Hepatic stellate cell (primary cell): ENCODE measurements at places on chromosomes 6 and 20.
A peak's percentile ranks its signal among the peaks of the same experiment; 100 is the strongest.

DNA sequence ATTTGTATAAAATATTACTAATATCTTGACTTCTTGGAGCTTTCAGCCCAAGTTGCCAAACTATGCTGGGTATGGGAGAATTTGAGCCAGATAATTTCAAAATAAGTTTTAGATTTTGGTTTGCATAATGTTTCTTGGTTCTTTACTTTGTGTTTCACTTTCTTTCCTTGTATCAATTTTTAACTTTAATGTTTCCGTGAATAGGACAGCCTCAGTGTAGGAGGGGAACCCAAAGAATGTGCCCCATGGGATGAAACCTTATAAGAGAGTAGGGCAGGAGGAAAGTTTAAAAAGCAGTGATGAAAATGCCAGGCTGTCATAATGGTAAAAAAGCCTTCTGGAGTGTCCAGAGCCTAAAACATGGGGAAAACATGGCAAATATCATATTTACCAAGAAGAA is 252.4 kb upstream of the IRAK1BP1 start:
- DNase-seq, result no peak

- DNase-seq, result no peak
Measured at GRCh38 chr6:64476935-64477334, 841.3 kb downstream of the PHF3 start.

GRCh38 chr6:139650941-139651340 is 276.5 kb upstream of the CITED2 start:
- no peak for DNase-seq

DNA sequence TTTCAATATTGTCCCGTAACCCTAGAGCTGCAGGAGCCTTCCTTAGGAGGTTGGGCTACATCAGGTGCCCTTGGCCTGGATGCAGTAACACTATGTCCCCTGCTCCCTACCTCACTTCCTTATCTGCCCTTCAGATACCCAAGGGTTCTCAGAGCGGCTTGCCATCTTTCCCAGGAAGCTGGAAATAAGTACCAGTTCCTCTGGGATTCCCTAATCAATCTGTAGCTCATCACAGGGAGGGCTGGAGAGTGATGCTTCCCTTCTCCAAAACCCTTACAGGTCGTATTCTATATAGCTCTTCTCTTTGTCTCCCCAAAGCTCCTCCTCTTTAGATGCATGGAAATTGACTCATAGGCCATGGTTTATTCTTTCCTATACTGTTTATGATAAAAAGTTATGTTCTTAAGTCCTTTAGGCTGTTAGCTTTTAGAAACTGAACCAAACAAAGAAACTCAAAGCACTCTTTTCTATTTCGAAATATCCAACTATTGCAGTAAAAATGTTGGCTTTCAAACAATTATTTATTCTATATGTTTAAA is 4.2 kb downstream of the MYCT1 start:
- DNase-seq, result no peak

DNA sequence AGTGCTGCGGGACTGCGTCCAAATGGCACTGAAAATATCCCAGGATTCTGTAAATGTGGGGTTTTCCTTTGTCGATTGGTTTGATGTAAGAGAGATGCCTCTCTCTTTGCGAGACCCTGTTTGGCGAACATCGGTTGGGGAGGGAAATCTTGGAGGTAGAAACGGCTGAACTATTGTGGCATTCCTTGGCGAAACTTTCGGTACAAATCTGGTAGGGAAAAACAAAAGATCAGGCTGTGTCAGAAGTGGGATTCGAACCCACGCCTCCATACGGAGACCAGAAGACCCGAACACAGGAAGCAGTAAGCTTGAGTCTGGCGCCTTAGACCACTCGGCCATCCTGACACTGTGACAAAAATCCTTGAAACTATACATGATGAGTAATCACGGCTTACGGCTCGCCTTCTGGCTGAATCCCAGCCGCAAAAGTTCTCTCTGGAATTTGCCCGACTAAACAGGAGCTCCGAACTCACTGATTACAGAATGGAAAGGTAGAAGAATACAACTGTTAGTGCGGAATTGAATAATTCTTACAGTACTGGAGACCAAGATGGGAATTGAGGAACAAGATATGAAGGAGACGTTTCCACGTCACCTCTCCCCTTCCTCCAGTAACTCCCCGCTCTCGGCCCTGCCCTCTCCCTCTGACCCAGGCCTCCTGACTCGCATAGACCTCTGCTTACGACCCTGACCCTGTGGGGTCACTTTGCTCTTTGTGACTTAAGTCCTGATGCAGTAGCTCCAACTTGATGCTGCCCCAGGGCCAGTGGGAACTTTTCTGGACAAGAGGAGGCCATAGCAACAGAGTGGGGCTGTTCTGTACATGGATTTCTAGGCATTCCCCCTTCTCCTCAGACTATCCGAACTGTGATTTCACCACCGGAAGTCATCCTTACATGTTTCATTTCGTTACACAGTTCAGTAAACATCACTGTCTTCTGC is 132.8 kb upstream of the ZNF184 start:
- DNase-seq, result peak; percentile 28

- no peak for DNase-seq
Measured at GRCh38 chr20:4613718-4614620, 107.7 kb upstream of the PRND start.

- no peak for DNase-seq
Measured at GRCh38 chr6:139129284-139129683, 5.6 kb upstream of the HECA start.

GRCh38 chr6:159233365-159234101 is 64.3 kb downstream of the FNDC1 start:
- no peak for DNase-seq

- DNase-seq, result no peak
Measured at GRCh38 chr20:45037050-45037449, 63.9 kb downstream of the KCNS1 start.

DNA sequence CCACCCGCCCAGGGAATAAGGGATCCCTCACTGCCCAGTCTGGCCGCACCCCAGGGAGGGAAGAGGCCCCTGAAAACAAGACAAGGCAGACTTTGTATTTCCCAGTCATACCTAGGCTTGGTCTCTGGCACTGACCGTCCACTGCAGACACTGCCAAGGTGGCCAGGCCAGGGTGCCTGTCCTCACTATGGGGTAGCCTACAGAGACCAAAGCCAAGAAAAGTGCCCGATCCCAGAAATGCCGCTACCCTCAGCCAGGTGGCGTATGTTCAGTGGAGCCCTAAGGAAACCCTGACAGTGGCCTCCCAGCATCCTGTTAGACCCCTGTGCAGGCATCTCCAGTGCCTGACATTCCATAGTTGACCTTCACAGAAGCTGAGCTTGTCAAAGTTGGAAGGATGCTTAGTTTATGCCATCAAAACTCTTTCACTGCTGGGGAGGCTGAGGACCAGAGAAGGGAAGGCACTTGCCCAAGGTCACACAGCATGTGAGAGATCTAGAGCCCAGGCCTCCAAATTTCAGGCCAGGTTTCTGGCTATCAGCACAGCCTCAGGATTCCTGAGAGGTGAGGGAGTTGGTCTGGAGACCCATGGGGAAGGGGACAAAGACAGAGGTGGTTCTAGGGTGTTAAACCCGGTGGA is 2.5 kb downstream of the SCRT2 start:
- DNase-seq, result no peak

DNA sequence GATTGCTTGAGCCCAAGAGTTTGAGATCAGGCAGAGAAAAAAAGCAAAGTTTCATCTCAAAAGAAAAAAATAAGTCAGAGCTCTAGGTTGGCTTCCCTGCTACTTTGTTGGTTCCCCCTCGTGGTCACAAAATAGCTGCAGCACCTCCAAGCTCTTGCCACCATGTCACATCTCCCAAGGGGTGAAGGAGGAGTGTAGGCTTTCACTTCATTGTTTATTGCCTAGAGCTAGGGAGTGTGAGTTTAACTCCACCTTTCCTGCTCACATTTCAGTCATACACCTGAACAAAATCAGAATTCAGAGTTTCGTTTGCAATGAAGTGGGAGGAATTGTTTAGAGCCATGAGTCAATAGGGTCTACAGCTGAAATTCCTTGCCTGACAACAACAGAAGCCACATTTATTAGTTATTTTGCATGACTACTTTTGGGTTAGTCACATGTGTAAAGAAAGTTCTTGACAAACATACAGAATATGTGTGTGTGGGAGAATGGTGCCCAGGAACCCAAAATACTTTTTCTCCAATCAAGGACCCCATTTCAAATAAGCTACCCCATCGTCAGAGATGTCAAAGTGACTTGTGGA is 56.2 kb upstream of the UFL1 start:
- no peak for DNase-seq

- DNase-seq, result no peak
Measured at GRCh38 chr6:72524011-72524645, 97.7 kb upstream of the KCNQ5 start.

DNA sequence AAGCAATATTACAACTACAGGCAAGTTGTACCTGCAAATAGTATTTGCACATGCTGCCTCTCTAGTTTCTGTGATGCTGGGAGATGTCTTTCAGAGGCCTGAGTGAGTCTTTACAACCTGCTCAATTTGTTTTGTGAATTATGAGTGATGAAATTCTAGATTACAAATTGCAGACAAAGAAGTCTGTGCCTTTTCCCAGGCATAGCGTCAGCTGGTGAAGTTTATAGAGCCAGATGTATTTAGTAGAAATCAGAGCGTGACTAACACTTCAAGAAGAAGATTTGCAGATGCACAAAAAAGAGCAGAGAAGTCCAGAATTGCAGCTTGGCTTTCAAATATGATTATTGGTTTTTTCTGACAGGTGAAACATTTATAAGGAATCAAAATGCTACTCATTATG is 289.9 kb downstream of the PLCB1 start:
- DNase-seq, result no peak

DNA sequence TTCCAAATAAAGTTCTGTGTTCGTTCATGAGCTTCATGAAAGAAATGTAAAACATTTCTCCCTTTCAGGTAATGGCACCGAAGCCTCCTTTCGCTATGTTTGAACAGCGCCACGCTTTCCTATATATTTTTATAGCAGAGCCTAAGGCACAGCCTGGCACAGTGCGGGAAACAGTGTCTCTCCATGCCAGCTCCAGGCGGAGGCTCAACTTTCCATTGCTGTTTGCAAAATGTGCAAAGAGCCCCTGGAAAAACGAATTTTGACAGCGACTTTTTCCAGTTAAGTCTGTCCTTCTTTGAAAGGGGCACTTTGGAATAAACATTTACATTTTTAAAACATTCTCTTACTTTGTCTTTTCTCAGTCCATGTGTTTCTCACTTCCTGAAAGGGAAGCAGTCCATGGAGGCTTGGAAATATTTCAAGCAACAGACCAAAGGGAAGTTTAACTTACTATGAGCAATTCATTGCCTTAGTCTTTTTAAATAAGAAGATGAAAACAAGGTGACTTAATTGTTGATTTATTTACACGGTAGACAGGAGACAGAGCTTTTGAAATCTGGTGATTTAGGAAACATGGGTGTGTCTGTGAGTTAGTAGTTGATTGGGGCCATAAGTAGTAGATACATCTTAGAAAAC is 769 bp downstream of the CCN6 start:
- no peak for DNase-seq

GRCh38 chr20:43243672-43244269 is 54.1 kb upstream of the PTPRT start:
- no peak for DNase-seq

DNA sequence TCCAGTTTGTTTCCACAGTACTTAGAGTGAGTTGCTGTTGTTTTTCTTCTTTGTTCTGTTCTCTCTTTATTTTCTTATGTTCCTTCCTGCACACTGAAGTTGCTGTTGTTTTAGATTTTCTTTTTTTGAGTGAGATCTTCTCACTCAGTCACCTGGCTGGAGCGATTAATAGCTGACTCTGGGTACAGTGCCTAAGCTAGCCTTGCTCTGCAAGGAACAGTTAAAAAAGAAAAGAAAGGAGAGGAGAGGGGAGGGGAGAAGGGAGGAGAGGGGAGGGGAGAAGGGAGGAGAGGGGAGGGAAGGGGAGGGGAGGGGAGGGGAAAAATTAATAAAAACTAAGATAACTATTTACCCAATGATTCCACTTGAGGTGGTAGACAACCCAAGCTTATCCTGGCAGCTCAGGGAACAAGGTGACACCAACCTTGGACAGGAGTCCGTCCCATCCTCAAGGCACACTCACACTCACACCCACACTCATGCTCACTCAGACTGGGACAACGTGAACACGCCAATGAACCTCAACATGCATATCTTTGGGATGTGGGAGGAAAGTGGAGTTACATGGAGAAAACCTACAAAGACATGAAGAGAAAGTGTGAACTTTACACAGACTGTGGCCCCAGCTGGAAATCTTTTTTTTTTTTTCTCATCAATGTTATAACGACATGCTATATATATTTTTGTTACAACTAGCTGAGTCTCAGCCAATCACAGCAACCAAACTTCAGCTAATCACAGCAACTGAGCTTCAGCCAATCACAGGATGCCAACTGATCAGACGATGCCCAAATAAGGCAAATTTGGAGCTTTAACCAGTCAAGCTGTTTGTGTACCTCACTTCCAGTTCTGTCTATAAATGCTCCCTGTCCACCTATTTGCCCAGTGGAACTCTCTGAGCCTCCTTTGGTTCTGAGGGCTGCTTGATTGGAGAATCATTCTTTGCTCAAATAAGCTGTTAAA is 124.1 kb downstream of the SGK1 start:
- DNase-seq, result no peak

GRCh38 chr6:53796791-53797190 is 2.0 kb downstream of the LRRC1 start:
- DNase-seq, result no peak

DNA sequence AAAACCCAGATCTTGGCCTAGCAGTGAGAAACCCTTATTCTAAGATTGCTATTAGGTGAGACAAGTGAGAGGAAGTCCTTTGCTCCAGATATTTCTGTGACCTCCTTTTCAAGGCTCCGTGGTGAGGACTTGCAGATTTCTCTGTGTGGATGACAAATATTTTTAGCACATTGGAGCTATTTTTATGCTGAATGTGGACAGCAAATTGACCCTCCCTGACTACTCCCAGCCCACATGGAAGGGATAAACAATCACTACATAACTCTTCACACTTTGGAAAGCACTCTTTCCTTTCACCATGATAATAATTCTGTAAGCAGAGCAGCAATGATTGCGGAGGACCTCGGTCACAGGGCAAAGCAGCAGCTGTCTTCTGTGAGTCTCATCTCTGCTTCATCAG is 88.0 kb upstream of the ADGRF1 start:
- DNase-seq, result no peak

GRCh38 chr6:160766989-160767646 is 65.1 kb downstream of the PLG start:
- peak; percentile 14 for DNase-seq

DNA sequence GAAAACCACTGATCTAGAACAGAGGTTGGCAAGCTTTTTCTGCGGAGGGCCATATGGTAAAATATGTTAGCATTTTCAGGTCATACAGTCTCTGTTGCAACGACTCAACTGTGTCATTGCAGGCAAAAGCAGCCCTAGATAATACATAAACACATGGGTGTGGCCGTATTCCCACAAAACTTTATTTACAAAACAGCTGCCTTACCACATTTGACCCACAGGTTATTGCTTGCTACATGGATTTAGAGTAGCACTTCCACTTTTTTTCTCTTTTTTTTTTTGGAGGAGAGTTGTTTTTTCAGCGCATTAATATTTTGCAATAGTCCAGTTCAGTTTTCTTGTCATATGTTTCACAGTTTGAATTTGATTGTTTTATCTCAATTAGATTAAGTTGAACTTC is 2.5 kb upstream of the IGF2R start:
- no peak for DNase-seq
